ENCODE measurements at places on chromosomes 16 and 17.

DNA sequence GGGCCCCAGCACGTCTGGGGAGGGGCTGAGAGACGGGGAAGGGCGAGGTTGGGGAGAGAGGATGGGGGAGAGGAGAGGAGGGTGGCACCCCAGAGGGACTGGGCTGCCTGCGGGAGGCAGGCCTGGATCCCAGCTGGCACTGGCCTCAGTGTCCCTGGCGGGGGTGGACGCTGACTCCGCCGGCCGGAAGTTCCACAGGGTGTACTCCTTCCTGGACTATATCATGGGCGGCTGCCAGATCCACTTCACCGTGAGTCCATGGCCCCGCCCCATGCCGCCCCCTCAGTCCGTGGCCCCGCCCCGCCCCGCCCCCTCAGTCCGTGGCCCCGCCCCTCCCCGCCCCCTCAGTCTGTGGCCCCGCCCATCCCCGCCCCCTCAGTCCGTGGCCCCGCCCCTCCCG is 11.3 kb downstream of the CPNE7 start:
- no peak for DNase-seq

DNA sequence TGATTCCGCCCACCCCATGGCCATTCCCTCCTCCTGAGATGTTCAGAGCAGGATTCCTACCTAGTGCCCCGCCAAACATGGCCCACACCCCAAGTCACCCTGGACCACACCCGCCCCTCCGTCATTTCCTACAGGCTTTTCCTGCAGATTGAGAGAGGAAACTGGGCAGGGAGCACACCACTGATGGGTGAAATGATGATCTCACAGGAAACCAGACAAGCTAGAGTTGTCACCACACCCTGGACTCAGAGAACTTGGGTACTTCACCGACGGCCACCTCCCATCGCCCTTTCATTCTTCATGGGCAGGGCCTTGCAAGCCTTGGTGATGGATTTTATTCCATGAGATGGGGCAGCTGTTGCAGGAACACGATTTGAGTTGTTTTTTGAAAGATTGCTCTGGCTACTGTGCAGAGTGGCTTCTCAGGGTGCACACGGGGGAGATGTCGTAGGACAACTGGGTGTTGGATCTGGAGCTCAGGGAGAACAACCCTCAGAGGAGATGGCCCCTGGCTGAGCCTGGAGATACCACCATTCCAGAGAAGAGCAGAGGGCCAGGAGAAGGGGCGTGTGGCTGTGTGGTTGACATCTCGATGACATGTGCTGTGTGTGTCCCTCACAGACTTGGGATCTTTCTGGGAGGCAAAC is 7.4 kb upstream of the B9D1 start:
- DNase-seq = no peak

- DNase-seq = no peak
Observed at GRCh38 chr17:82856361-82856760, 16.5 kb upstream of the ZNF750 start.

DNA sequence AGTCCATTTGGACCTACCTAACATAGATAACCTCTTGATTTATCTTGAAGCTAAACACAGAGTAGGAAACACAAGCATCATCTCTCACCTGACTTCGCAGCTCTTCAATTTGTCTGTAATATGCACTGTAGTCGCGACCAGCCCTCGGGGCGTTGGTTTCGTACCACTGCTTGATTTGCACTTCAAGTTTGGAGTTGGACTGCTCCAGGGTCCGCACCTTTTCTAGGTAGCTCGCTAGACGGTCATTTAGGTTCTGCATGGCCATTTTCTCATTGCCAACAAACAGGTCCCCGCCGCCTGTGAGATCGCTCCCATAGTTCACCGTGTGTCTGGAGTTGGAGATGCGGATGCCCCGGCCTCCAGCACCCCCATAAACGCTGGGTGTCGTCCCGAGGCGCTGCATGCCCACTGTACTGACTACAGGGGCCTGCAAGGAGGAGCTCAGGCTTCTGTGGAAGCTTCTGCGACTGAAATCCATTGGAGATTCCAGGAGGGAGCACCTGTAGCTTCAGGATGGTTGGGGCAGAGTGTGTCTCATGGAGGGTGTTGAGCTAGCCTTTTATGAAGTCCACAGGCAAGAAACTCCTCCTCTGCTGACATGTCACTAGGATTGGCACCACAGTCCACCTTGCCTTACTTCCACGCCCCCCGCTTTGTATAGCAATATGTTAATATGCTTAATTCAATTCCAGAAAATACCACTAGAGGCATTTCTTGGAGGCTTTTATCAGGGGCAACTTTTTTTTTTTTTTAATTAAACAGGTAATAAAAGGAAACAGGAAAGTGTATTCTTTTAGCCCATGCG is at the start of gene KRT20:
Gene KRT20 (minus strand): TSS at position 535 of the 805 bp plus-strand sequence. CDS start 57 bp downstream, at position 478.
- DNase-seq = no peak

DNA sequence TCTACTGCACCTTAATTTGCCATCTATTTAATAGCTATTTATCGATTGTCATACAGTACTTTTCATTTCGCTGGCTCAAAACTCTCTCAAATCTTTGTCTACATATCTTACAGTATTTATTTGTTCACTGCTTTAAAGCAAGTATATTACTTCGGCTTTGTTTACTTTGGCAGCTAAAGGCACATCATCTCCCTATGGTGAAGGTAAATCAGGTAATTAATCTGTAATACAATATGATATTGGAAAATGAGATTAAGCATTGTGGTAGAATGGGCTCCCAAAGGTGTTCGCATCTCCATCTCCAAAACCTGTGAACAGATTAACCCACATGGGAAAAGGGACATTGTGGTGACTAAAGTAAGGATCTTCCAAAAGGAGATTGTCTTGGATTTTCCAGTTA is 6.5 kb downstream of the TMEM170A start:
- no peak for DNase-seq

GRCh38 chr17:73725794-73726515 is 81.7 kb upstream of the SDK2 start:
- no peak for DNase-seq

DNA sequence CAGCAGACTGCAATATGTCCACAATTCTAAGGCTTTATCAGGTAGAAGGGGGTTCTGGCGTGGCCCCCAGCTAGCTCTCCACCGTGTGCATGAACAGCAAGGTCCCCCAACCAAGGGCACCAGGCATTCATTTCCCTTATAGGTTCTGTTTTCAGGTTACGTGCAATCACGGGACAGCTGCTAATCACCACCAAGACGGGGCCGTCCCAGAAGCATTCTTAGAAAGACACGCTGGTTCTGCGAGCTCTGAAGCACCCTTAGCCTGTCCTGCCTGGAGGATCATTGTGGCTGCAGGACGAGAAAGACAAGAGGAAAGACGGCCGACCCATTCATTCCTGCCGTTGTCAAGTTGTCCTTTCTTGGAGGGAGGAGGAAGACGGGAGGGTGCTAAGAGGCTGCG is 302.9 kb downstream of the SOX9 start:
- no peak for DNase-seq

GRCh38 chr16:28168991-28169554 is 42.7 kb downstream of the XPO6 start:
- no peak for DNase-seq

DNA sequence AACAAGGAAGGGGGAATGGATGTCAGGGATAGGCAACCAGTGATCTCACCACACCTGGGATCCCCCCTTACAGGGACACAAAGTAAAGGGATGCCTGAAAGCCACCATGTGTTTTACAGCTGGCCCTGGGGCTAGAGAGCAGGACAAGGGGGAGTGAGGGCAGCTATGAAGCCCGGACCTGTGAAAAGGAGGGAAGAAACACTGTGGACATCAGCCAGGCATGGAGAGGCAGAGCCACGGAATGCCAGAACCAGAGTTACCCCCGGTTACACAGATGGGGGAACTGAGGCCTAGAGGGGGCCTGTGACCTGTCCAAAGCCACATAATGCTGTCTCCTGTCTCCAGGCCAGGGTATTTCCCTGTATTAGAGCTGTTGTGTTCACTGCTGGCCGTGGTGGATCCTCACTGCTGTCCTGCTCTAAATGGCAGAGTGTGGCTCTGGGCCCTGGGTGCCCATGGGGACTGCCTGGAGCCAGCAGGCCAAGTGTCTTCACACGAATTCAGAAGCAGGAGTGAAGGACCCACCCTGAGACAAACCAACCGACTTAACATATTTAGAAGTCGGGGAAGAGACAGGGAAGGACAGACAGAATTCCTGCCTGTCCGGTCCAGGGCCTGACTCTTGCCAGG is 29.7 kb upstream of the ITGA3 start:
- no peak for DNase-seq

DNA sequence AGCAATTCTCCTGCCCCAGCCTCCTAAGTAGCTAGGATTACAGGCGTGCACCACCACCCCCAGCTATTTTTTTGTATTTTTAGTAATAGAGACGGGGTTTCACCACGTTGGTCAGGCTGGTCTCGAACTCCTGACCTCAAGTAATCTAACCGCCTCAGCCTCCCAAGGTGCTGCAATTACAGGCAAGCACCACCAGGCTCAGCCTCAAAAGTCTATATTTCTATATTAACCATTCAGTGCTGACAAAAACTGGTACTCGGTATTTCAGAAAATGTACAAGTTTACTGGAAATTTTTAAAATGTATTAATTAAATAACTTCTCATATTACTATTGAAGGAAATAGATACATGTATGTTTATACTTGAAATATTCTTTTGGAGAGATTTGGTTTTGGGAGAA is 1.4 kb upstream of the HEXD start:
- no peak for DNase-seq

GRCh38 chr16:87809150-87809902 is 43.5 kb upstream of the KLHDC4 start:
- DNase-seq = no peak

DNA sequence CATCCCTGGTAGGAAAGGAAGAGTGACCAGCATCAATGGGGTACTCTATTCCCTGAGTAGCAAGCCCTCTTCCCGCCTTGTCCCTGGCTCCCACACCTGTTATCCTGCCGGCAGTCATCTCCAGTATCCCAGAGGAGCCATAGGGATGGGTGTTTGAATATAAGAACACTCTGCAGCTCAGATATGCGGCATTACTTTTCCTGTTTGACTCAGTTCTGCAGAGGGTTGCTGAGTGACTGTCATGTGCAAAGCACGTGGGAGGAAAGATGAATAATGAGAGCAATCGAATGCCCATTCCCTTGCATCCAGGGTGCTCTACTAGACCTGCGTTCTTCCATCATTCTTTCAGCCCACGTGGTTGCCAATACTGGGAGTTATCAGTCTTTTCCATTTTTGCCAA is 115.1 kb downstream of the PRKCB start:
- DNase-seq = no peak

DNA sequence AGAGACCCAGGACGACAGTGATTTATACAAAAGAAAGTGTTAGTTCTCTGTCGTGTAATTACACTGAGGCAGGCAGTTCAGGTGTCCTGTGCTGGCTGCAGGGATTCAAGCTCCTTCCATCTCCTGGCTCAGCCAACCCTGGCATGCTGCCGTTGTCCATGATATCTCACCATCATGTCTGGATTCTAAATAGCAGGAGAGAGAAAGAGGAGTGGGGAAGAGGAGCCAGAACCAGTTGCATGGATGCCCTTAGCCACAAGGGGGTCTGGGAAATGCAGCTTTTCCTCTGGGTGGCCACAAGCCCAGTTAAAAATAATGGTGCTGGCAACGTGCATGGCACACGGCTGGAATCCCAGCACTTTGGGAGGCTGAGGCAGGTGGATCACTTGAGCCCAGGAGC is 9.7 kb downstream of the C16orf54 start:
- DNase-seq = no peak

DNA sequence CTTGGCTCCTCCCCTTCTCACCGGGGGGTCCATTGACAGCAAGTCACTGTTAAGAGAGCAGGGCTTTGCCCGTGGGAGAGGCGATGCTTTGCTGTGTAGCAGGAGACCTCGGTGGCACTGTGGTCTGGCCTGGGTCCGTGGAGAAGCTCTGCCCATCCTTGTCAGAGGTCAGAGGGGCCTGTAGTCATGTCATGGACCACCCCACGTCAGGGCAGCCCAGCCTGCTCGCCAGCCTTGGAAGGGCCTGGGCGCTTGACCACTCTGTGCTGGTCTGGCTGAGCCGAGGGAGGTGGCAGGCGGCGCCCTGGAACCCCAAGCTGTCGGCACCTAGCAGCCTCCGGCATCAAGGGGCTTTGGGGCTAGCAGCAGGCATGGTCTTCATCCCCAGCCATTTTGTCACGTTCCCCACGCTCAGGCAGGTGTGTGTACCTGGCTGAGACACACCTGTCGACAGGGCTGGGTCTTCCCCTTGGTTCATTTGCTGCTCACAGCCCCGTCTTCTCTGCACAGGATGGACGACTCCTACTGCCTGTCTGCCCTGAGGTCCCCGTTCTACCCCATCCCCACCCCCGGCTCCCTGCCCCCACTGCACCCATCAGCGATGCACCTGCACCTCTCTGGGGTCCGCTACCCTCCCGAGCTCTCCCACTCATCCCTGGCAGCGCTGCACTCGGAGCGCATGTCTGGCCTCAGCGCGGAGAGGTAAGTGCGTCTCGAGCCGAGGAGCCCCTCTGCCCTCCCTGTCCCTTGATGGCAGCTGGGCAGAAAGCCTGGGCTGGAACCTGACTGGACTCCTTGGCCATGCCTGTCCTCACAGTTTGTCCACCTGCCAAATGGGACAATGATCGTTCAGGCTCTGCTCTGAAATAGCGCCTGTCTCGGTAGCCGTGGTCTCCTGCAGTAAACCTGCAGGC is 33.3 kb downstream of the GINS2 start:
- DNase-seq = no peak

- DNase-seq = no peak
Observed at GRCh38 chr17:78325076-78325687, 34.7 kb downstream of the SOCS3 start.

DNA sequence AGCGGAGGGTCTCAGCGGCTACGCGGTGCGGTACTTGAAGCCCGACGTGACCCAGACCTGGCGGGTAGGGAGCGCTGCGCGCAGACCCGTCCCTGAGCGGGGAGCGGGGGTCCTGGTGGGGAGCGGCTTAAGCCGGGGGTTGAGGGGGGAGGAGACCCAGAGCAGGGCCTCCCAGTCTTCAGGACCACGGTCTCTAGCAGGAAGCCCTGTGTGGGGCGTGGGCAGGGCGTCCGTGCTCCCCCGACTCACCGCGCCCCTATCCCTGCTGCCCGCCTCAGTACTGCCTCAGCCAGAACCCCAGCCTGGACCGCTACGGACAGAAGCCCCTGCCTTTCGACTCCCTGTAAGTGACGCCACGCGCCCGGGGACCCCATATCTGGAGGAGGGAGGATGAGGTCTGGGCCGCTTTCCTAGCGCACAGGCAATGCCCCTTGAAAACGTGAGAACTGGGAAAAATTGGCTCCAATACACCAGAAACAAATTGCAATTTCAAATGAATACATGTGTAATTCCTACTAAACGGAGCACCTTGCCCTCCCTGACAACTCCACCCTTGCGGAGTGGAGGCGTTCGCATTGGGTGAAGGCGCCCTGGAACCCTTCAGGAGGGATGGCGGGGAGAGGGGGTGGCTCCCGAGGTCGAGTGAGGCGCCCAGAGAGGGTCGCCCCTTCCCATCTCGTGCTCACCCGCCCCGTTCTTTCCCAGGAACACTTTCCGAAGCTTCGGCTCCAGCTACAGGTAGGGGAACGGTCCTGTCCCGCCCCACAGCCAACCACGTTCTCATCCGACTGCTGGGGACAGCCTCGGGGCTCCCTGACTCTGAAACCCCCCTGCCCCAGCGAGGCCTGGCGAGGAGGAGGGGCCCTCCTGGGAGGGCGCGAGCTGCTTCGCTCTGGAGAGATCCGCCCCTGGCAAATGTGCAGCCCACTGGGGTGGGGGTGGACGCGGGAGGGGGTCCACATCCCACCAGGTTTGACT is 14.6 kb upstream of the CNGB1 start:
- DNase-seq = no peak

- no peak for DNase-seq
Observed at GRCh38 chr16:1427473-1428461, 3.1 kb upstream of the PERCC1 start.

Data from activated gamma-delta T cell treated with anti-CD3 and anti-CD28 coated beads, Interleukin-2, amount 50 U/mL, for 16 hours (primary cell).